ENCODE measurements at places on chromosomes 13 and 19.
A peak's percentile ranks its signal among the peaks of the same experiment; 100 is the strongest.

DNA sequence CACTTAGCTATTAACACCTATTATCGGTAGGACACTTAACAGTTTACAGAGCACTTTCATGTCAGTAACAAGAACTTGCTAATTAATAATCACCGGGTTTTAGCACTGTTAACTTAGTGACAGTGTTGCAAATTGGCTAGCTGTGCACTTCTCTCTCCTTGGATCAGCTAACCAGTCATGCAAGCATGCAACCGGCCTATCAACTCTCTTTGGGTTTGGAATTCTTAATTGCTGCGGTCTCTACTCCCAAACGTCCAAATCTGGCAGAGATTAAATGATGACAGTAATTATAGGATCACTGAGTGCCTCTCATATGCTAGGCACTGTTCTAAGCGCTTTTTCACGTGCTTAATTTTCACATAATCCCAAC, 1.2 kb downstream of the EPS15L1 start:
- DNase-seq = no peak

DNA sequence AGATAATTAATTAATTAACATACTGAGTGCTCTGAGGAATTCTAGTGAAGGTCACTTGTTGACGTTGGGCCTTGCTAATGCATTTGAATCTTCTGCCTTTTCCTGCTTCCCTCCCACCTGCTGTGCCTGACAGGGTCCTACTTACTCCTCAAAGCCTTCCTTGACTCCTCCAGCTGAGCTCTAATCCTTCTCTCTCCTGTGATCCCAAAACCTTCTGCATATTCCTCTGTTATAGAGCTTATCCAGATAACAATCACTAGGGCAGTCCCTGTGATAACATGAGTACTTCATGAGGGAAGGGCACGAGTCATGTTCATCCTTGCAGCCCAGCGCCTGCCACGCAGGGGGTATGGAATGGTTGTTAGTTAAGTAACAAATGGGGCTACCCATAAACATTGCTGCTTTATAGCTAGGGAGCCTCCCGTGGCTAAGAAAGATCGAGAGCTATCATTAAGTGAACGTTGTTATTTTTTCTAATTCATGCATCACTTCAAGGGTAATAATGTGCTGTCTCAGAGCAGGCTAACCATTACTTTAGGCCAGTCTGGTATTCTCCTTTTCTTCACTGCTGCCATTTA, 19.1 kb upstream of the SPATA13 start:
- no peak for DNase-seq

DNA sequence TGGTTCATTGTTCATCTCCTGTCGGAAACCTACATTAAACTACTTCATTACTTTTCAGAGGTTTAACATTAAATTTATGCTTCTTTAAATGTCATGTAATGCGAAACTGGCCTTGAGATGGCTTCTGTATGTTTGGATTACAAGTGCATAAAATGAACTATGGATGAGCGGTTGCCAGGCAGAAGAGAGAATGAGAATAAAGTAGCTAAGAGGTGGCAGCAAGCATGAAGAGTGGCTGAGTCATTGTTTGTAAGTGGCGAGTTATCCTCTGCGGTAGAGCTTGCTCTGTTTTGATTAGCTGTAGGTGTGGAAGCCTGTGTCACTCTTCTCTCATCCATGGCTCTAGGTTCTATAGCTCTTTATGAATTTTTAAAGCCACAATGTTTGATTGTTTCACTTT, 1139.6 kb upstream of the PCDH9 start:
- DNase-seq = no peak

- peak; percentile 40 for DNase-seq
Measured at GRCh38 chr19:42480335-42481095, 37.8 kb upstream of the CXCL17 start.

Measured in suppressor macrophage treated with lipopolysaccharide for 4 hours (primary cell).